Effector memory CD4-positive, alpha-beta T cell (primary cell): ENCODE measurements at places on chromosomes 16 and 17.

DNA sequence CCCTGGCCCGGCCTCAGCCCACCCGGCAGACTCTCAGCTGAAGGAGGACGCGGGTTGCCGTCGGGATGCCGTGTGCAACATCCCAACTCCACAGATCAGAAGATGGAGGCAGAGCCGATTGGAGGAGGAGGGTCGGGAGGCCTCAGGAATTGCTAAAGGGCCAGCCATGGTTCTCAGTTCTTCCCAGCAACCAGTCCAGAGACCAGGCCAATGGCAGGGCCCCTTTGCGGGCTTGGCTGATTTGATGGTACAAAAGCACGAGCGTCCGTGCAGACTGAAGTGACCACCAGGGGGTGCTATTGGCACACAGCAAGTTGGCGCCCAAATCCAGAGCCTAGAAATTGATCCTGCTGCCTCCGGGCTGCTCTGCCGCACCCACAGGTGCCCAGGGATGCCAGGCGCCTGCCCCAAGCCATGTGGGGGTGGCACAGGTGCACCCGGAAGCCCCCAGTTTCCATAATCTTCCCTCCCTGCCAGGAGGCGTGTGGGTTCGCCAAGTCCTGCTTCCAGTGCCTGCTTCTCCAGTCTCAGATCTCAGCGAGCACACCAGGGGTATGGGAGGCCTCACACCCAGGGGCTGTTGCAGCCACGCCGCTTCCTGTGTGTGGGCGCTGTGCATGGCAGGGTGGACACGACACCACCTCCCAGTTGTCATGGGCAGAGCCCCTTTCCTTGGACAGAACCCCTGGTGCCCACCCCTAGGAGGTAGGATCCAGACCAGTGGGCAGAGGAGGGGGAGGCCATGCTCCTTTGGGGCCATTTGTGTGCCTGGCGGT lies 7.1 kb upstream of the TEX19 start:
- DNase-seq = peak; percentile 74

- DNase-seq = peak; percentile 72
Measured at GRCh38 chr16:67191995-67192681, at the start of gene E2F4. E2F4 (plus strand) TSS chr16:67192155; CDS start chr16:67192228, 73 bp downstream.

- DNase-seq = no peak
Measured at GRCh38 chr17:12489325-12489724, 176.4 kb upstream of the MYOCD start.

- DNase-seq = no peak
Measured at GRCh38 chr16:86614699-86615098, 36.4 kb downstream of the FOXL1 start.

DNA sequence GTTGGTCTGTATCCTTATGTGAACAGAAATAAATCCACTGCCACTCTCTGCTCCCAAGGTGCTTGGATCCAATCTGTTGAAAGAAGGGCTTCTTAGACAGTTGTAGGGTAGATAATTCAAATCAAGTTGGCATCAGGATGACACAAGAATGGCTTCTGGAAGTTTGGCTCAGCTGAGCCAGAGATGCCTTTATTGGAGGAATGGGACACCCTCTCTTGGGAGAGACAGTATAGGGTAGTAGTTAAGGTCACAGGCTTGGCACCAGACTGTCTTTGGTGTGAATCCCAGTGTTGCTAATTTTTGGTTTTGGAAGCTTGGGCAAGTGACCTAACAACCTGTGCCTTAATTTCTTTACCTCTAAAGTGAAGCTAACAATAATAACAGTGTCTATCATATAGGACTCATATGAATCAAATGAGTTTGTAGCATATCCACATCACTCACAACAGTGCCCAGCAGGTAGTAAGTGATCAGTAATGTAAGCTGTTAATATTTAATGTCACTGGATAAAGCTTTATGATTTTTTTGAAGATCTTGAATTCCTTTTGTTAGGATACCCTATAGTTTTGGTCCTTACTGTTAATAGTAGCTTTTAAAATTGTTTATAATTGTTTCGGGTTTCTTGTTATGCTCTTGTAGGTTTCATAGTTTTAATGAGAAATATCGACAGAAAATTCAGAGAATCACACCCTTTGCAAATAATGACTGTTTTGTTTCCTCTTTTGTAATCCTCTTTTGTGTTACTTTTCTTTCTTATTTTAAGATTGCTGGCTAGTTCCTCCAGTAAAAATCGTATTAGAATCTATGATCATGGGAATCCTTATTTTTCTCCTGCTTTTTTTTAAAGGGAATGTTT lies 19.1 kb downstream of the ZNRF1 start:
- no peak for DNase-seq

- no peak for DNase-seq
Measured at GRCh38 chr17:66994361-66994760, 29.9 kb downstream of the CACNG4 start.

DNA sequence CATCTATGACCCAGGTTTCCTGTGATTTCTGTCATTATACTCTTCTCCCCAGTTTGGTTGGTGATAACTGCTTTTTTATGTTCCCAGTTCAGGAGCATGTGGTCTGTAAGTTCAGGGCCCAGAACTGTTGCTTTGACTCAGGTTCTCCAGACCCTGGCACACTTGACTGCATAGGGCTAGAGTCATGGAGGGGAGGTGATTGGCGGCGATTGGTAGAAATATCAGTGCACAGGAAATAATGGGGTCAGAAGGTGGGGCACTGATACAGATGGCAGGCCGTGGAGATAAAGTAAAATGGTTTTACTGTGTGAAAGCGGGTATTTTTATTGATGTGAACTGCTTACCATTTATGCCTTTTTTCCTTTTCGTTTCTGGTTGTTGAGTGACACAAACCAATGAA lies 28.7 kb downstream of the TAC4 start:
- DNase-seq = no peak

DNA sequence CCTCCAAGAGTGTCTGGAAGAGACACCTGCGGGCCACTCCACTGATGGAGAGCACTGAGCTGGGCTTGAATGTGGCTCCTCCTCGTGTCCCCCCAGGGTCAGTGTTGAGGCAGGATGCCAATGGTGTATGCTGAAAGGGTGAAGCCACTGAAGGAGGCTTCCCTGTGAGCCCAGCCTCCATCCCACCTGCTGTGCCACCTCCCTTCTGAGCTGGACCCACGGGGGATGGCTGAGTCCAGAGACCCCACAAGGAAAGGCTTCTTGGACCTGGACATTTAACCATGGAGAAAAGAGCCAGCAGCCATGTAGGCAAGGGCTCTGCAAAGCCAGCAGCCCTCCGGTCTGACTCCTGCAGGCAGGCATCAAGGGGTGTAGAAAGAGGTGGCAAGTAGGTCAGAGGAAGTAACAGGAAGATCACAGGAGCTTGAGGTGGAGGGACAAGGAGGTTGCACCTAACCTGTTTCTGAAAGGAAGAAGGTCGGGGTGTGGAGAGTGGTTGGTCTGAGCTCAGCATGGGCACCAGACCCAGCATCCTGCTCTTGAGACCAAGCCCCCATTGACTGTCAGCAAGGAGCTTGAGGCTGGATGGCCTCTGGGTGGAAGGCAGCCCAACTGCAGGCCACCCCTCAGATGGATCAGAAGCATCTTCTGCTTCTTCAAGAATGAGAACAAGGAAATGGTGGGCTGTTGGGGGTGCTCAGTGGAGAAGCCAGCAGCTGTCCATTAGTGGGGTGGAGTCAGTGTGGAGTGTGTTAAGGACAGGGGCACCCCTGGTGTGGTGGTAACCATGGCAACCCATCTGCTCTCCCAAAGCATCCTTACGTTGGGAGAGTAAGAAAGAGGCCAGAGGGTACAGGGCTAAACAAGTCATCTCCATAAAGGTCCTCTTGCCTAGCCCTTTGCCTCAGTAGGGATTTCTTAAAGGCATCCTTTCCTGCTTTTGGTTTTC lies 80.7 kb downstream of the PLD6 start:
- DNase-seq = no peak

GRCh38 chr16:10308305-10309193 lies 77.3 kb upstream of the ATF7IP2 start:
- DNase-seq = no peak

DNA sequence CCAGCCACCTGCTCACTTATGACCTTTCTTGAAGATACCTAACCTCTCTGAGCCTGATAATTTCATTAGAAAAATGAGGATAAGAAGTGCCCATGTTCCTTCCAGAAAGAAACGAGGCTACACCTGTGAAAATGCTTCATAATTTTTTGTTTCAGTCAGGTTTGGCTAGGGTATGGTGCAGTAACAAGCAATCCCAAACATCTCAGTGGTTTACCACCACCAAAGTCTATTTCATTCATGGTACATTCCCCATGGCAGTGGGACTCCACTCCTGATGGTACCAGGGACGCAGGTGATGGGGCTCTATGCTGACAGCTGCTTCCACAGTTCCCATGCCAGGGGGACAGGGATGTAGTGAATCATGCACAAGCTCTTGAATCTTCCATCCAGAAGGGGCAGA lies 147.6 kb upstream of the CES5A start:
- DNase-seq = no peak

DNA sequence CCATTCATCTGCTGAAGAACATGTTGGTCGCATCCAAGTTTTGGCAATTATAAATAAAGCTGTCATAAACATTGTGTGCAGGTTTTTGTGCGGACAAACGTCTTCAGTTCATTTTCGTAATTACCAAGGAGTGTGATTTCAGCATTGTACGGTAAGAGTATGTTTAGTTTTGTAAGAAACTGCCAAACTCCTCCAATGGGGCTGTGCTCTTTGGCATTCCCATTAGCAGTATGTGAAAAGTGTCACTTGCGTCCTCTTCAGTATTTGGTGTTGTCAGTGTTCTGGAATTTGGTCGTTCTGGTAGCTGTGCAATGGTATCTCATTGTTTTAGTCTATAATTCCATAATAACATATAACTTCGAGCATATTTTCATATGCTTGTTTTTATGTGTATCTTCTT lies 120.9 kb downstream of the BCAS3 start:
- no peak for DNase-seq

- DNase-seq = no peak
Measured at GRCh38 chr16:30736995-30737793, 11.0 kb upstream of the PHKG2 start.

- peak; percentile 94 for DNase-seq
Measured at GRCh38 chr17:68247445-68248198, at the start of gene AMZ2. AMZ2 (plus strand) TSS chr17:68248043; CDS start chr17:68250188, 2,145 bp downstream.
